ENCODE measurements at places on chromosomes 16 and 17.
A peak's percentile ranks its signal among the peaks of the same experiment; 100 is the strongest.

- DNase-seq: no peak
These were observed 44.6 kb downstream of the STH start for GRCh38 chr17:46043606-46044005.

DNA sequence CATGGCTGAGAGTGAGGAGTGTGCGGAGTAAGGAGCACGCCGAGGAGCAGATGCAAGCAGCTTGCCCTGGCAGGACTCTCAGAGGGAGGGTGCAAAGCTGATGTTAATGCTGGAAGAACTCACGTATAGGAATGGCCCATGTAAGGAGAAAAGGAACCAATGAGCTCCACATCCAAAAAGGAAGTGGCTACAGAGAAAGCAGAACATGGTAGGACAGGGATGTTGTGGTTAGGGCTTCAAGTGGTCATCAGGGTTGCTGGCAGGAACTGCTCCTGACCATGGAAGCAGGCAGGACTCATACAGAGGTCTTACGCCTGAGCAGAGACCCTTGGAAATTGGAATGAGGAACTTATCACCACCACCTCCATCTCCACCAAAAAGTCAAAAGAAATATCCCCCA is 5.2 kb downstream of the MYO1D start:
- DNase-seq: no peak

GRCh38 chr16:64950731-64951130 is 171.1 kb downstream of the CDH11 start:
- DNase-seq: no peak

DNA sequence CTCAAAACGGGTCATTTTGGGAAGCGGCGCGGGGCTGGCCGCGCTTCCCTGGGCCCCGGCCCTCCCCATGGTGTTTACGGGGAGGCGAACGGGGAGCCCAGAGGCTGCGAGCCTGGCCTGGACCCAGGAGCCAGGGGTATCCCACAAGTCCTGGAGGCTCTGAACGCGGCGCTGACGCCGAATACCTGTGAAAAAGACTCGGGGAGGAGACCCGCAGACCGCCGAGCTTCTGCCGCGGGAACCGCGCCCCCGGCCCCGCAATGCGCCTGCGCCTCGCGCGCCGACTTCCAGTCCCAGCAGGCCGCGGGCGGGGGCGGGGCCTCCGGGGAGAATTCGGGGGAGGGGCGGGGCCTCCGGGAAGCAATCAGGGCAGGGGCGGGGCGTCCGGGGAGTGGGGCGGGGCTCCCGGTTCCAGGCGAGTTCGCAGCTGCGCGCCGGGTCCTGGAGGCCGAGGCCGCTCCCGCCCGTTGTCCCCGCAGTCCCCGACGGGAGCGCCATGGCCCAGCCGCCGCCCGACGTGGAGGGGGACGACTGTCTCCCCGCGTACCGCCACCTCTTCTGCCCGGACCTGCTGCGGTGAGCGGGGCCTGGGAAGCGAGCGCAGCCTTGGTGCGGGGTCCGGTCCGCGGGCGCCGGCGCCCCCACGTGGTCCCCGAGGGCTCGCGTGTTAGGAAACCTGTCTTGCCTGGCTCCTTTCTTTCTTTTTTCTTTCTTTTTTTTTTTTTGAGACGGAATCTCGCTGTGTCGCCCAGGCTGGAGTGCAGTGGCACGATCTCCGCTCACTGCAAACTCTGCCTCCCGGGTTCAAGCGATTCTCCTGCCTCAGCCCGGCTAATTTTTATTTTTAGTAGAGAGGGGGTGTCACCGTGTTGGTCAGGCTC is at the start of gene DECR2:
DECR2 (plus strand) TSS at position 418 of the 881 bp plus-strand sequence; CDS start at position 497, 79 bp downstream.
- peak; percentile 98 for DNase-seq

GRCh38 chr16:70691223-70692129 is 5.6 kb upstream of the MTSS2 start:
- DNase-seq: peak; percentile 18

DNA sequence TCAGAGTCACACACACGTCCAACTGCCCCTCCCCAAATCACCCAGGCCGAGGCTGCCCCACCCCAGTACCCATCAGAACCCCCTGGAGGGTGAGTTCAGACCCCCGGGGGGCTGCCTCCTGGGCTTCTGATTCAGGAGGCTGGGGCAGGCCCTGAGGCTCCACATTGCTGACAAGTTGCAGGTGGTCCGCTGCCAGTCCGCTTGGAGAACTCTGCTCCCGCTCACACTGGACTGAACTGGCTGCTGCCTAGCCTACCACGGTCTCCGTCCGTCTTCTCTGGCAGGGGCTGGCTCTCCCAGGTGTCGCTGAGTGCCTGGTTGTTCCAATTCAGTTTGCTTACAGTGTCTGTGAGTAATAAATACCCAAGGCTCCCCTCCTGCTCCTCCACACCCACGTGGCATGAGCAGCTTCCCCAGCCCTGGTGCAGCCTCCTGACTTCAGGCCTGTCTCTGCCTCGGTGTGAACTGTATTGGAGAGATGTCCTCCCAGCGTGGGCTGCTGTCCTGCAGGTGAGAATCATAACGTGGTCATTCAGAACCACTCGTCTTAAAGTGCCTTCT is 163.4 kb downstream of the LAT start:
- DNase-seq: no peak

DNA sequence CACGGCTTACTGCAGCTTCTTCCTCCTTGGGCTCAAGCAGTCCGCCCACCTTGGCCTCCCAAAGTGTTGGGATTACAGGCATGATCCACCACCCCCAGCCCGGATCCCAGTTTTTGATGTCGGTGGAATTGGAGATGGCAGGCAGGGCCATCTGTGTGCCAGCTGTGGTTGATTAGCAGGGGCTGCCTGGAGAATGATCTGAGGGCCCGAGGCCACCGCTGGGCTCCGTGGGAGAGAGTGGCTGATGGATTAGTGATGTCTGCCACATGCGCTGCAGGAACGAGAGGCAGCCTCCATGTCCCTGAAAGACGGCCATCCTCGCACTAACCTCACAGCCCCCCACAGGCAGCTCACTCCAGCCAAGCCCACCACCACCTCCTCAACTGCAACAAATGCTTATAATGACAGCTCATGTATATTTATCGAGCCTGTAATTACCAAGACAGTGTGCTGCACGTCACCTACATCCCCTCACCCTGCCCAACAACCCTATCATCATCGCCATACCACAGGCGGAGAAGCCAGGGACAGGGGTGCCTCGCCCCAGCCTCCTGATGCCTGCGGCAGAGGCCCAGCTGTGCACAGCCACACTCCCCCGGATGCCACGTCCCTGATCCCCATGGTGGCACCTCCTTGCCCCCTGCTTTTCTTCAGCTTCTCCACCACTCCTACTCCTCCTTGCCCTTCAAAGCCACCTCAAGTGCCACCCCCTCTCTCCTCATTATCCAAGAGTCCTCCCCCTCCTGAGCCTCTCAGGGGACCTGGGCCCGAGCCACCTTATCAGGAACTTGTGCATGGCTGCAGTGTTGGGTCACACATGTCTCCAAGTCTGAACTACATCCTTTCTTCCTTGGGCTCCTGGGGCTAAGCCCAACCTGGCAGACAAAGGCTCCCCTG is 33.2 kb downstream of the ACTG1 start:
- DNase-seq: no peak

GRCh38 chr17:48769009-48769675 is 40.6 kb upstream of the HOXB13 start:
- no peak for DNase-seq

DNA sequence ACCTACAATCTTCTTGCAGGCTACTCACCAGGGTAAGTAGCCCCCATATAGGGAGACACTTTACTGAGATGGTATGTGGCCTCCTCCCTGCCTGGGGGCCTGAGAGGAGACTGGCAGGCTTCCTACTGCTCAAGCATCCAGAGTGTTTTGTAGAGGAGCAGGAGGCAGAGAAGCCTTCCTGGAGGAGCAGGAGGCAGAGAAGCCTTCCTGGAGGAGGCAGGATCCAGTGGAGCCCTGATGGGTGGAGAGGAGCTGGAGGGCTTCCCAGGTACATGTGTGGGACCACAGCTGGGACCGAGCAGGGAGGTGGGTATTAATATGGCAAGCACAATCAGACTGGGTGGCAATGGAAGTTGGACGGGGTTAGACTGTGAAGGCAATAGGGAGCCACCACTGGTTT is 2.1 kb upstream of the ADGRG5 start:
- DNase-seq: no peak

DNA sequence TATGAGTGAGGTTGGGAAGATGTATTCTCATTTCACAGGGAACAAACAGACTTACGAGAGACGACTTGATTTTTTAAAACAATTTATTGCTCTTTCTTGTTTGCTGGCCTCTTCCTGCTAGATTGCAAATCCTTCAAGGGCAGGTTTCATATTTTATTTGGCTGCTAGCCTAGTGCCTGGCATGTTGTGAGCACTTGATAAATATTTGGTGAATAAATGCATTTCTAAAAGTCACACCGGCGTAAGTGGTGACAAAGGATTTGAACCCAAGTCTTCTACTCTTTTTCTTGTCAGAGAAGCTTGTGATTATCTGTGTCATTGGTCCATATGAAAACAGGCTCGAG is 1.4 kb downstream of the WWP2 start:
- DNase-seq: no peak

DNA sequence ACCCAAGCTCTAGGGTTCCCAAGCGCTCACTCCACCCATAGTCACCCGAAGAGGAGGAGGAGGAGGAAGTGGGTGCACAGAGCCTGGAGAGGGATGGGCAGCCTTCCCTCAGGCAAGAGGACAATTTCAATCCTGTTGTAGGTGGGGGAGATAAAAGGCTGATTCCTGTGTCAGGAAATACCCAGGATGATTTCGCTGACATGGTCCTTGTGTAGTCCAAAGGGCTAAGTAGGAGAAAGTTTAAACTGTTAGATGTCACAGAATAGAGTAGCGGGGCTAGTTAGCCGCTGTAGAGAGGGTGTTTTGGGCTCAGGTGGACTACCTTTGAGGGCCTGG is 1.3 kb upstream of the EXOC7 start:
- DNase-seq: no peak

- no peak for DNase-seq
These were observed 31.0 kb downstream of the NGFR start for GRCh38 chr17:49525831-49526741.
